ENCODE measurements at places on chromosomes 3 and 15.

DNA sequence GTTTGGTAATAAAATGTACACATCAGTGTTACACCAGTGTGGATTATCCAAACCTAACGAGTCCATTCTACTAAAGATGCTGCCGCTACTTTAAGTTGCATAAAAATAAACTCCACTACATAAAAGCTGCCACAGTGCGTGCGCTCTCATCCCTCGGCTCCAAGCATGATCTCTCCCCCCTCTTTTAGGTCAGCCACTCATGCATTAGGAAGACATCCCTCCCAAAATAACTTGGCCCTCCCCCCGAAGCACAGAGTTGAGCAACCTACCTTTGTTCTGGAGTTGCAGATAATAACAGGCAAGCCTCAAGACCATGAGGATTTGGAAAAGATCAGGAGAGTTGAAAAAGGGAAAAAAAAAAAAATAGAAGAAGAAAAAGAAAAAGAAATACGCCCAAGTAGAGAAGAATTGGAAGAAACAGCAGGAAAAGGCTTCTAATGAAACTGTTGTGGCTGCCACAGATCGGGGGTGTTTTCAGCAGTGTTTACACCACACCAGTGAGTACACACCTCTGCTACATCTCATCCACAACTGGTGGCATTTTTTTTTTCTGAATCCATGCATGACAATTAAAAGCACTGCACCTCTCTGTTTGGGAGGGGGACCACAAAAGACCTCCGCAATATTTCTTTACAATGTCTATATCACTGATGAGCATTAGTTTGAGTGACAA, 339.2 kb downstream of the FOXP1 start:
- DNase-seq = no peak

- DNase-seq = no peak
Observed at GRCh38 chr3:45269952-45270351, 43.9 kb upstream of the TMEM158 start.

DNA sequence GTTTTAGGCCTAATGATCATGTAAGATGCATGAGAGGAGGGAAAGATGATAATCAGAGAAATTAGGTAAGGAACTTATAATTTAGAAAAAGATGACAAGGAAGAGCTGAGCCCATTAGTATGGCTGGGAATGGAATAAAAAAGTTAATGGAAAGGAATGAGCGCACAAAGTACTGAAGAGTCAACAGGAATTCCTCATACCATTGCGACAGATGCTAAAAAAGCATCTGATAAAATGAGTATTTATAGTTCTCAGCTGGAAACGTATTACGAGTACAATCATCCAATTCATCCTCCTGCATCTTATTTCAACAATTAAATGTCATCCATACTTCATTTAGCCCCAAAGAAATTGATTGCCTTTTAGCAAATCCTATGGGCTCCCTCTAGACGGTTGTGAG, 58.9 kb downstream of the TMCC1 start:
- no peak for DNase-seq

GRCh38 chr3:177286034-177286433, 88.8 kb upstream of the TBL1XR1 start:
- DNase-seq = no peak

DNA sequence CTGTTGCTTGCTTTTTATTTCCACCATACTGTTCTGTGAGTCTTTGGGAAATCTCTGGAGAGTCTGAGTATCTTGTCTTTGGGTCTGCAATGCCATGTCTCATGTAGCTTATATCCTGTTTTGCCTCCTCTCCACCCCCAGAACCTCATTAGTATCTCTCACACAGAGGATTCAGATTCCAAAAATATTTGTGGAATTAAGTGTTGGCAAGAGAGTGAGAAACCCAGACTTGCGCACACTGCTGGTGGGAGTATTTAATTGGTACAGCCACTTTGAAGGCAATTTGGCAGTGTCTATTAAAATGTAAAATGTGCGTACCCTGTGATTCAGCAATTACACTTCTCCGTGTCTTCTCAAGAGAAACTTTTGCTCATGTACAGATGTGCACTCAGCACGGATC, 68.6 kb downstream of the ZNF621 start:
- DNase-seq = peak; percentile 47
